Central memory CD8-positive, alpha-beta T cell (primary cell): ENCODE measurements at places on chromosomes 13 and 19.

- no peak for DNase-seq
Observed at GRCh38 chr13:86085890-86086289, 286.7 kb upstream of the SLITRK6 start.

- DNase-seq, result no peak
Observed at GRCh38 chr13:44519642-44520041, 56.5 kb downstream of the TSC22D1 start.

GRCh38 chr19:54266133-54266532 is 9.1 kb upstream of the LILRB5 start:
- peak; percentile 46 for DNase-seq

DNA sequence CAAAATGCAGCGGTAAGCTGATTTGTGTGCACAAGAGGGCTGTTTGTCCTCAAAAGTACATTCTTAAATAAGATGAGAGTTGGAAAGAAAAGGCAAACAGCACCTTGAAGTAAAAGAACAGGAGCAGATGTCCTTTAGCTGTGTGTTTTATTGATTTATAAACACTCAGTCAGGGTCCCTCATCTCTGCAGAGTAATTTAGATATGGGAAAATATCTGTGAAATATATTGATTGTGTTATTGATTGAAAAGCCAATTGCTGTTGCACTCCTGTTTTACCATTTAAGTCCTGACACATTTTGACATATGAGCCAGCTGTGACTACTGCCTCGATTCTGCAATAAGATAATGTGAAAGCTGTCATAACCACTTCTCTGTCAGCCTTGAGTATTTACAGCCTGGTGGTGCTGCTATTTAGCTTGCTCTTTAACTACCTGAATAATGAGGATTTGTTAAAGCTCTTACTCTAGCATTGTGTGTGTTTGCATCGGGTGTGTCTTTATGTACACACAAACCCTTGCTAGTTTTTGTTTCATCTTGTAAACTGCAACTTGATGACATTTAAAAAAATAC is 550.1 kb downstream of the DACH1 start:
- no peak for DNase-seq

DNA sequence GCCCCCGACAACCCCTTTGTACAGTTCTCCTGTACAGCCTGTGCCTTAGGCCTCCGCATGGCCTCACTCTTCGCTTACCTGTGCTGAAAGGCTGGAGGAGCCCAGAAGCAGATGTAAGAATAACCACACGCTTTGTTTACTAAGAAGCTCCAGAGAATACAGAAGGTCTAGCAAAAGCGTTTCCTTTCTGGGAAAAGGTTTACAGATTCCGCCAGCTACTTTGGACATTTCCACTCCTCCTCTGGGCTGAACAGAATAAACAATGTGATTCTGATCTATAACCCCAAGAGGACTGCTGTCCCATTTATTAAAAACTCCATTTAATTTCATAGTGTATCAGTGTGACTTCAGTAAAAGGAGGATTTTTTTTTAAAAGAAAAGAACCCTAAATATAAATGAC is 339.2 kb downstream of the DNAJC15 start:
- DNase-seq, result no peak
